HuH-7.5 (cell line): ENCODE measurements at places on chromosomes 13 and 19.
A peak's percentile ranks its signal among the peaks of the same experiment; 100 is the strongest.

- peak; percentile 87 for DNase-seq
Measured at GRCh38 chr19:46990991-46991676, 28.5 kb upstream of the NPAS1 start.

- no peak for DNase-seq
Measured at GRCh38 chr19:54803410-54803809, at the start of gene KIR2DL4. Gene KIR2DL4, plus strand, starts transcription at chr19:54803610. Its CDS starts 42 bp downstream, at chr19:54803652.

GRCh38 chr13:91739751-91740150 is 341.3 kb downstream of the GPC5 start:
- no peak for DNase-seq

- no peak for DNase-seq
Measured at GRCh38 chr19:49840736-49841249, 10.2 kb upstream of the PTOV1 start.

DNA sequence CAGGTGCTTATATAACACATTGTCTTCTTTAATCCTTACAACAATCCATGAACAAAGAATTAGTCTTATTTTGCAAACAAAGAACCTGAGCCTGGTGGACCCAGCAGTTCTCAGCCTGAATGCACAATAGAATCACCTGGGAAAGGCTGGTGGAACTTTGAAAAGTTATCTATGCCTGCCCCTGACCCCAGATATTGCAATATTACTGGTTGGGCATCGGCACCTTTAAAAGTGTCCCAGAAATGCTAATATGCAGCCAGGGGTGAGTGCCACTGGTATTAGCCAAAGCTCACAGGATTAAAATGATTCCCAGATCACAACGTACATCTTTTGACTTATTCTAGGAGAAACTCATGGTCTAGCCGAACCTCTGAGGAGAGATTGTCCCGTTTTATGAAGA is 268.8 kb downstream of the KLF5 start:
- no peak for DNase-seq

GRCh38 chr13:107139006-107139405 is 571.1 kb upstream of the ARGLU1 start:
- DNase-seq, result no peak

DNA sequence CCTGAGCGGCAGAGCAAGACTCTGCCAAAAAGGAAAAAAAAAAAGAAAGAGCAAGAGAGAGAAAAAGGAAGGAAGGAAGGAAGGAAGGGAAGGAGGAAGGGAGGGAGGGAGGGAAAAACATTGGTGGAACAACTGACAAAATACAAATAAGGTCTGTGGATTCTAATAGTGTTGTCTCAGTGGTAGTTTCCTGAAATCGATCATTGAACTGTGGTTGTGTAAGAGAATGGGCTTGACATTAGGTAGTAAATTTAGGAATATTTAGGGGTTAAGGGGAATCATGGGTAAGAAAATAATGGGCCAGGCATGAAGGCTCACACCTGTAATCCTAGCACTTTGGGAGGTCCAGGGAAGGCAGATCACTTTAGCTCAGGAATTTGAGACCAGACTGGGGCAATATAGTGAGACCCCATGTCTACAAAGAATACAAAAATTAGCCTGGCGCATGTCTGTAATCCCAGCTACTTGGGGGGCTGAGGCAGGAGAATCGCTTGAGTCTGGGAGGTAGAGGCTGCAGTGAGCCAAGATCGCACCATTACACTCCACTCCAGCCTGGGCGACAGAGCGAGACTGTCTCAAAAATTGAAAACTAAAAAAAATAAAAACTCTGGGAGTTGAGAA is 14.5 kb downstream of the PHLDB3 start:
- no peak for DNase-seq

GRCh38 chr19:13770013-13770635 is 4.1 kb upstream of the C19orf53 start:
- DNase-seq, result no peak

DNA sequence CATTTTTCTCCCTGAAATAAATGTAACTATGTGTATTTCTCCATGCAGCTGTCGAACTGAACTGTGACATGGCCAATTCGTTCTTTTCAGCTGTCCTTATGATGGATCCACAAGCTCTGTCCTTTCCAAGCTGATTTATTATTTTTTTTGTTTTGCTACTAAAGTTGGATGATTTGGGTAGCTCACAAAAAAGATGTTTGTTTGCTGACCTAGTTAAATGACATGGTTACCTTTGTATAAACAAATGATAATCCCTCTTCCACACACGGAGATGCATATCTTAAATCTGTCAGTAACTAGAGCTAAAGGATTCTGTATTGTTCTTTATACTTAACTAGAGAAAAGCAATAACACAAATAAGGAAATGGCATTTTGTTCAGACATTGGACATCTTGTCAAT is 884.3 kb upstream of the PCDH20 start:
- no peak for DNase-seq

- no peak for DNase-seq
Measured at GRCh38 chr13:22121146-22121739, 450.4 kb downstream of the FGF9 start.

DNA sequence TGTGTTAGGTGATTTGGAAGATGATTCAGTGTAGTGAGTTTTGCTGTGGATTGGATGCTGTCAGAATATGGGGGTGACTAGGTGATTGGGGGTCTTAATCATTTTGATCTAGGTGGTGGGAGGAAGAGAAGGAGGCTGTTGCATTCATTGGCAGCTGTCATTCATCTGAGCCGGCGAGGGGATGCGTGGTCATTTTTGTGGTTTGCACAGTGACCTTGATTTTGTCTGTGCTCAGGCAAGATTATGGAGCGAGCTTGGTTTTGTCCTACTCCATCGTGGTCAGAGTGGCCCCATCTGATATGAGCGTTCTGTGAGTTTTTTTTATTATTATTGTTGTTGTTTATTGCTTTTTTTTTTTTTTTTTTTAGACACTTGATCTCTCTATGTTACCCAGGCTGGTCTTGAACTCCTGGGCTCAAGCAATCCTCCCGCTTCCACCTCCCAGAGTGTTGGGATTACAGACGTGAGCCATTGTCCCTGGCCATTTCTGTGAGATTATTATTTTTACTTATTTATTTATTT is 42.0 kb downstream of the SPTBN4 start:
- no peak for DNase-seq

DNA sequence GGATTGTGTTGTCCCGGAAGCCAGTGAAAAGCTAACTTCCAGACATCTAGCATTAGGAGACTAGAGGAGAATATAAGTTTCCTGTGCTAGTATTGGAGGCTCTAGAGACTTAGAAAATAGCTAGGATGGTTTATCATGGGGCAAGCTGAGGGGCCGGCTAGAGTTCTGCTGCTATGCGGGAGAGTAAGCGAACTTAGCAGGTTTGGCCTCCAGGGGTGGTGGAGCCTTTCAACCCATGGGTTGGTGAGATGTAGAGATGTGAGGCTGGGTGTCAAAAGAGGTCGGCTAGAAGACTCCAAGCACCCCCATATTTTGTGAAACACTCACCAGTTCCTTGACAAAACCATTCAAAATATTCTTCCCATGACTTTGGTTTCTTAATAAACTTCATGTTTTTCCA is 4.4 kb downstream of the SULT2A1 start:
- no peak for DNase-seq
